Fibroblast of skin of left biceps (primary cell): ENCODE measurements at places on chromosomes 7 and 10.

GRCh38 chr10:123134343-123134914, 1.3 kb upstream of the HMX3 start:
- DNase-seq, result no peak

DNA sequence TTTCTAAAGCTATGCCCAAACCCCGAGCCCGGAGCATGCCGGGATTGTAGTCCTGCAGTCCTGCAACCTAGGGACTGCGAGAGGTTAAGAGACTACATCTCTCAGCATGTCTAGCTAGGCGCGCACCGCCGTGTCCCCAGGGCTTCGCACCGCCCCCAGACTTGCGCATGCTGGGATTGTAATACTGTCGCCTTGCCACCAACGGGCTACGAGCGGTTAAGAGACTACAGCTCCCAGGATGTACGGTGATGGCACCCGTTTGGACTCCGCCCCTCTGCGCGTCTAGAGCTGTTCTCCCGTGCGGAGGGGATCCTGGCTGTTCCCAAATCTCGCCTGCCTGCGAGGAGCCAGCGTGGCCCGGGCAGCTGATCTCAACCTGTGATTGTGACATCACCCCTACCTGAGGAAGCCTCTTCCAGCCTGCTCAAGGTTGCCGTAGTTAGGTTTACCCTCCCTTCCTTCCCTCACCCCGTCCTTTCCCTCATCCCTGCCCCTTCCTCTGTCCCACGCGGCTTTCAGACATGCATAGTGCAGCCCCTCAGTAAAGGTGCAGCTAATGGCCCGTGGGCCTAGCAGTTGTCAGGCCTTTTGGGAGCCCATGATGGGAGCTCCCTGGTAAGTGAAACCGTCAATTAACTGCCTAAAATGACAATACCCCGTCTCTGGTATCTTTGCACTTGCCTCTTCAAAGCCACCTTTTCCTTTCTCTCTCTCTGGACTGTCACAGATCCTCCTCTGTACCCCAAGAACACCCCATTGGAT, 6.3 kb upstream of the ZNF736 start:
- DNase-seq, result peak; percentile 61

DNA sequence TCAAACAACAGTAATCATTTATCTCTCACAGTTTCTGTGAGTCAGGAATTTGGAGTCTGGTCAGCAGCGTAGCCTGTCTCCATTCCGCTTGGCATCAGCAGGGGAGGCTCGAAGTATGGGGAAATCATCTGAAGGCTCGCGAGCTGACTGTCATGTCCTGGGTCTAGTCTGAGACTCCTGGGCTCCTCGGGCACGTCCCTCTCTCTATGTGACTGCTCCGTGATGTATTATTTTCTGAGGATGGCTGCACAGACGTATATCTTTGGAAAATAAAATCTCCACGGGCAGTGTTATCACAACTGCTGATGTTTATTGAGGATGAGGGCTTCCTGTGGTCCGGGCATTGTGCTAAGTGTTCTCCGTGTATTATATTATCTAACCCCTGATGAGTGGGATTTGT, 23.3 kb upstream of the PCGF5 start:
- DNase-seq, result no peak

GRCh38 chr7:47368190-47368812, 213.6 kb downstream of the TNS3 start:
- DNase-seq, result no peak

DNA sequence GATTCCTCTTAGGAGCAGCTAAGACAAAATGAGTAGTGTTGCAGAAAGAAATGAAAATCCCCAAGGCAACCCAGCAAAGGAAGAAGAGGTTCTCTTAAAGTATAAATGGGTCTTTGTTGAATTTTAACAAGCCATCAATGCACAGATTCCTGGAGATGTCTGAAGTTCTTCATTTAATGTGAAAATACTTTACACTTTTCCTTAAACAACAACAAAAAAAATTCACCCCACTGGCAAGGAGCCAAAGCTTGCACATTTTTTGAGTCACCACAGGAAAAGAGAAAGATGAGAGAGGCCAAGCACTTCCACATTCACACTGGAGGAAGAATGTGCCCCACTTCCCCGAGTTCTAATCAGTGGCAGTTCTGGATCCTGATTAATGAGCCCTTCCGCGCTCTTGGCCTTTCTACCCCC, 286.4 kb upstream of the MEOX2 start:
- DNase-seq, result peak; percentile 19

- peak; percentile 42 for DNase-seq
Observed at GRCh38 chr7:17318146-17318545, 19.7 kb downstream of the AHR start.

GRCh38 chr7:101676956-101677355, 47.9 kb upstream of the MYL10 start:
- DNase-seq, result no peak
